ENCODE measurements at places on chromosomes 5 and 9.

GRCh38 chr5:112711436-112711835 is 26.2 kb upstream of the APC start:
- no peak for DNase-seq

DNA sequence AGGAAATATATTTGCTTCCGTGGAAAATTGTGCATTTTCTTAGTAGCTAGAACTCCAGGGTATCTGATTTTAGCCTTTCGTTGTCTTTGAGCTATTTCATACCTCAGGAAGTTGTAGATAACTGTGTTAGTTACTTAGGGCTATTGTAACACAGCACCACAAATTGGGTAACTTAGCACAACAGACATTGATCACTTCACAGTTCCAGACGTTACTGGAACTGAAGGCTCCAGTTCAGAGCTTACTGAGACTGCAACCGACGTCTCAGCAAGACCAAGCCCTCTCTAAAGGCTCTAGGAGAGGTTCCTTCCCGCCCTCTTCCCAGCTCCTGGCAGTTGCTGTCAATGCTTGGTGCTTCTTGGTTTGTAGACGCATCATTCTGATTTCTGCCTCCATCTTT is 17.7 kb upstream of the ANKRD33B start:
- no peak for DNase-seq

DNA sequence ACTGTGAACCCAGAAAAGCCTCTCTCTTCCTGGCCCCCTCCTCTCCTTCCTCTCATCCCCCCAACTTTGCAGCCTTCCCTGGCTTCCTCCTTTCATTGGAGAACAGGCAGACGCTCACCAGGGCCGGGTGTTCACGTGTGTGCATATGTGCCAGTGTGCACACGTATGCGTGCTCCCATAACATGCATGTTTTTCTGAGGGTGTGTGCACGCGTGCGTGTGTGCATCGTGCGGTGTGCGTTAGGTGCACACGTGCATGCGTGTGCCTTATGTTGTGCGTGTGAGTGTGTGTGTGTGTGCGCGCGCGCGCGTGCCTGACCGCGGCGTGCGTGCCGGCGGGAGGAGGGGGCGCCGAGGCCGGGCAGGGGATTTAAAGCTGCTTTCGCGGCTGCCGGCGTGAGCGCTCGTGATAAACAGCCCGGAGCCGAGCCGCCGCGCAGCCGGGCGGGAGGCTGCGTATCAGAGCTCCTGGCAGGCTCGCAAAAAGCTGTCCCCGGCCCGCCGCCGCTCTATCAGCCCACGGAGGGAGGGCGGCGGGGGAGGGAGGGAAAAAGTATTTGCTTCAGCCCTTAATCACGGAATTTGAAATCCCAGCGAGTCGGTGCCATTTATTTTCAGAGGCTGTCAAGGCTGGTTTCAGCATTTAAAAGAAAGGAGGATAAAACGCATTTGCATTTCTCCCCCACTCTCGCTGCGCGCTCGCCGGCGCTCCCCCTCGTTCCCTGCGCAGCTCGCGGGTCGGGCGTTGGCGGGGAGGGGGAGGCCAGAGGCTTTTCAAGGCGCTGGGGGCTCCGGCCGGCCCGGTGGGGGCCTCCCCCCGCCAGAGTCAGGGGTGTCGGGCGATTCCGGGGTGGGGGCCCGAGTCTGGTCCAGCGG is 183.9 kb downstream of the C9orf50 start:
- DNase-seq = no peak

DNA sequence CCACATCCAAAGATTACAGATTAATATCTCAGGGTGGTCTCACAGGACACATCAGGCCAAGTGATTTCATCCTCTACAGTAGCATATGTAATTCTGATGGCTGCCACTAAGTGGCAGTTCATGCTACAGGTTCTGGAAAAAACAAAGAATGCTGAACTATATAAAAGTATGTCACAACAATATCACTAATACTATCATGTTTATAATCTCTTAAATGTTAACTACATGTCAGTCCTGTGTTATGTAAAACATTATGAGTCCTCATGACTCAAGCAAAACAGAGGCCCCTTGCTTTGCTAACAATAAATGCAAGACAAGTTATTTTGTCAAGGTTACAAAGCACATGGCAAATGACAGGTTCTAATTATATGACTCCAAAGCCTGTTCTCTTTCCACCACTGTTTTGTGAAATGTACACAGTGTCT is 233.2 kb downstream of the FBXL17 start:
- DNase-seq = no peak

DNA sequence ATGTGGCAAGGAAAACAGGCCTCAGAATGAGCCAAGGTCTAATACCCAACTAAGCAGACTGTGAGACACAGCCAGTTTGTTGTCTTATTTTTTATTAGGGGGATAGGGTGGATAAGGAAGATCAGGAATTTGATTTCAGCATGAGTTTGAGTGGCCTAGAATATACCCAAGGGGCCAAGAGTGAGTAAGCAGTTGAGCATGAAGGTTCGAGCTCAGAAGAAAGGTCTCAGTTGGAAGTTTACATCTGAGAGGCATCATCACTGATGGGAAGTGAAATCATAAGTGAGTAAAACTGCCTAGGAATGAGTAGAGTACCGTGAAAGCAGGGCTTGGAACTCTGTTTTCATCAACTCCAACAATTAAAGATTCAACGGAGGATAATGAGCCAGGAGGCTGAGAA is 12.6 kb downstream of the PSMD5 start:
- no peak for DNase-seq

GRCh38 chr9:6194934-6195333 is 20.7 kb upstream of the IL33 start:
- DNase-seq = no peak

DNA sequence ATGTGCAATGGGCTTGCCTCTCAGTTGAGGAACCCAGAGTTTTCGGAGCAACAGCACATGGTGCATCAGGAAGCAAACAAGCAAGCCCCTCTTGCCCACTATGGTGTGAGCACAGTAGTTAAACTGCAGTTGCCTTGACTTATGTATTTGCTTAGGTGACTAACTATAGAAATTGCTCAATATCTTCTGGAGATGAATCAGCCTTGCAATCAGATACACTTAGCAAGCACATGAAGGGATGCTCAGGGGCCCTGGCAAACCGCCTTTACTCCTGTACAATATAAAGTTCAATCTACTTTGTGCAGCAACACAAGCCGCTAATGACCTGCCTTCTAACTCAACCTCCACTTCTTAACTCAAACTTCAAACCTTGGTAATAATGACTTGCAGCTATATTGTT is 581.7 kb upstream of the RIOK2 start:
- no peak for DNase-seq

GRCh38 chr5:125485771-125486170 is 739.3 kb upstream of the ZNF608 start:
- no peak for DNase-seq

DNA sequence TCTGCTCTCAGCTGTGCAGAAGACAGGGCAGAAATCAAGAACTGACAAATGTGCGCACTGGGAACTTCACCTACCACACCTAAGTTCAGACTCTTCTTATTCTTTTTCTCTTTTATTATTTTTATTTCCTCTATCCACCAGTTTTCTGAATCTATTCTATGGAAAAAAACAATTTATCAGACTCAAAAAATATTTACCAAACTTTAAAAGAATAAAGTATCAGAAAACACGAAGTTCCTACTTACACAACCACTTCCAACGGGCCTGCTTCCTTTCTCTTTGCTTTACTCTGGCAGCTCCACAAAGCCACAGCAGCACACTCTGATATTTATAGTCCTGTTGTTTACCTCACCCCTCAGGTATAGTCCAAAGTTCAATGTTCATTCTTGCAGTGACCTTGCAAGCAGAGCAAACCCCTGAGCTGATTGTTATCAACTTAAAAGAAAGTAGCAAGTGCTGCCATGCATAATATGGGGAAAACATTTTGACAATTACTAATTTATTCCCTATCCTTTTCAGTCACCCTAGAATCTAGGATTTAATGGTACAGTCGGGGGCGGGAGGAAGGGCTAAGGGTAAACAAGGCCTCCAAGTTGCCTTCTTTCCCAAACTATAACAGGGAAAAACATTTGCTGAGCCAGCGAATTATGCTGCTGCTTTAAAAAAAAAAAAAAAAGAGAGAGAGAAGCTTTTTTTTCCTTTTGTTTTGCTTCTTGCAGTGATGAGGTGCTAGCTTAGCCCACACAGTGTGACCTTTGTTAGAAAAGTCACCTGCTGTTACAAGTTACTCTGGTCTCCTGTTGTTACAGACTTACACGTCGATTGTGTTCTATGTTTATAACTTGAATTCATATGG is at the start of gene SELENOP:
Gene SELENOP, minus strand, starts transcription at position 302 of the 856 bp plus-strand sequence. CDS start 3,539 bp downstream, outside the sequence.
- no peak for DNase-seq

- DNase-seq = no peak
Measured at GRCh38 chr9:108022246-108022935, 532.8 kb upstream of the KLF4 start.

- DNase-seq = no peak
Measured at GRCh38 chr9:98214811-98215210, 22.4 kb upstream of the CORO2A start.

DNA sequence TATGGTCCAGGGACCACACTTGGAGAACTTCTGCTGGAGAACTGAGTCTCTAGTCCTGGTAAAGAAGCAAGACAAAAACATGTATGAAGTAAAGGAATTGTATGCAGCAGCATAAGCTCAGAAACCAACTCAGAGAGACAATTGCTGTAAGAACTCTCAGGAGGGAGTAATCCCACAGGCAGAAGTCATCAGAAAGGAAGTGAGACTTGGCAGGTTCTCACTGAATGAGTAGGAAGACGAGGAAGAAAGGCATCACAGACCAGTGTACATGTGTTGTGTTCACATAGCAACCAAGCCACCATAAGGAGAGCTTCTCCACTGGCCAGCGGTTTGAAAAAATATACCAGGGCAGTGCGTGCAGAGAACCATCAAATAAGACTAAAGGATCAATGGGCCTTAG is 57.9 kb upstream of the FST start:
- DNase-seq = no peak

- DNase-seq = no peak
Measured at GRCh38 chr5:133523961-133524586, 88.3 kb downstream of the FSTL4 start.

- no peak for DNase-seq
Measured at GRCh38 chr5:175470781-175471180, 7.6 kb upstream of the SFXN1 start.

- no peak for DNase-seq
Measured at GRCh38 chr9:117742131-117742530, 37.9 kb downstream of the TLR4 start.

DNA sequence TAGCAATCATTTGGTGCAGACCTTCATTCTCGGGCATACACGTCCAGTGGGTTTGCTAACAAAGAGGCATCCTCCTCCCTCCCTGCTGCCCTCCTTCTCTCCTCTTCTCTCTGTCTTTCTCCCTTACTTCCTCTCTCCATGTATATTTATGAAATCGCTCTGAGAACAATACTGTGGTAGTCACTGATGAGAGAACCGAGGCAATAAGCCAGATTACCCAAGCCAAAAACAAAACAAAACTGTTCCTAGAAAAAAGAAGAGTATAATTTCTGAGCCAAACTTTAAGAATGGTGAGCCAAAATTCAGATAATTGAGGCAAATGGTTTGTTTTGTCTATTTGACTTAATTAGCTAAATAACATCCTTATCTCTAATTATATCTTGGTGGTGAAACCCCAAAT is 15.8 kb upstream of the HMHB1 start:
- no peak for DNase-seq

GRCh38 chr9:107155244-107155817 is 127.7 kb upstream of the RAD23B start:
- no peak for DNase-seq

Data from stimulated activated CD4-positive, alpha-beta T cell treated with anti-CD3 and anti-CD28 coated beads, Interleukin-1b, Interleukin-23, amount 100 ng/mL, for 1 hour (primary cell).